Mucosa of descending colon (tissue), 3 donors: ENCODE measurements at places on chromosomes 13 and 19.

DNA sequence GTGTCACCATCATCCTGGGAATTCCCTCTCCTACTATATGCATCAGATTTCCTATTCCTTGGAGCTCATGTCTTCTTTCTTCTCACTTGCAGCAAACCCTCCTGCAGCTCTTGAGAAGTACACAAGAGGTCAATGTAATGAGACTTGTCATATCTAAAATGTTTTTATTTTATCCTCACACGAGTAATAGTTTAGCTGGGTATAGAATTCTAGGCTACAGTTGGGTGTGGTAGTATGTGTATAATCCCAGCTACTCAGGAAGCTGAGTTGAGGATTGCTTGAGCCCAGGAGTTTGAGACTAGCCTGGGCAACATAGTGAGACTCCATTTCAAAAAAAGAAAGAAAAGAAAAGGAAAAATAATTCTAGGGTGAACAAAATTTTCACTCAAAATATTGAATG, 24.4 kb downstream of the EEF1AKMT1 start:
- DNase-seq, result no peak

DNA sequence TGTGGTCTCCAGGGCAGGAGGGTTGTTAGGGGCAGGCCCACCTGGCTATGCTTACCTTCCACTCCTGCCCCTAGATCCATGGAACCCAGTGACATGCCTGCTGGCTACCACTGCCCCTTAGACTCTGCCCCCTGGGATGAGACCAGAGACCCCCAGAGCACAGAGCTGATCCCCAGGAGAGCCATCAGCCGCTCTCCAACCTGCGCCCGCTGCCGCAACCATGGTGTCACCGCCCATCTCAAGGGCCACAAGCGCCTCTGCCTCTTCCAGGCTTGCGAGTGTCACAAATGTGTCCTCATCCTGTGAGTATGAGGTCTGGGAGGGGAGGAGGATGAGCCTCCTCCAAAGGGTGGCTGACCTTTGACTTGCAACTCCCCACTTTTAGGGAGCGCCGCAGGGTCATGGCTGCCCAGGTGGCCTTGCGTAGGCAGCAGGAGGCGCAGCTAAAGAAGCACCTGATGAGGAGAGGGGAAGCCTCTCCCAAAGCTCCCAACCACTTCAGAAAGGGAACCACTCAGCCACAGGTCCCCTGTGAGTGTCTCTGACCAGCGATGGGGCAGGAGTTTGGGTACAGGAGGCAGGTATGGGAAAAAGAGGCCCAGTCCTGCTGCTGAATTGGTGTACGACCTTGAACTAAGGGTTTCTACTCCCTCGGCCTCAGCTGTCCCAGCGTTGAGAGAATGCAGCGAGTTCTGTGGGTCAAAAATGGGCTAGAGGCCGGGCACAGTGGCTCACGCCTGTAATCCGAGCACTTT, 2.7 kb downstream of the DMRTC2 start:
- no peak for DNase-seq

DNA sequence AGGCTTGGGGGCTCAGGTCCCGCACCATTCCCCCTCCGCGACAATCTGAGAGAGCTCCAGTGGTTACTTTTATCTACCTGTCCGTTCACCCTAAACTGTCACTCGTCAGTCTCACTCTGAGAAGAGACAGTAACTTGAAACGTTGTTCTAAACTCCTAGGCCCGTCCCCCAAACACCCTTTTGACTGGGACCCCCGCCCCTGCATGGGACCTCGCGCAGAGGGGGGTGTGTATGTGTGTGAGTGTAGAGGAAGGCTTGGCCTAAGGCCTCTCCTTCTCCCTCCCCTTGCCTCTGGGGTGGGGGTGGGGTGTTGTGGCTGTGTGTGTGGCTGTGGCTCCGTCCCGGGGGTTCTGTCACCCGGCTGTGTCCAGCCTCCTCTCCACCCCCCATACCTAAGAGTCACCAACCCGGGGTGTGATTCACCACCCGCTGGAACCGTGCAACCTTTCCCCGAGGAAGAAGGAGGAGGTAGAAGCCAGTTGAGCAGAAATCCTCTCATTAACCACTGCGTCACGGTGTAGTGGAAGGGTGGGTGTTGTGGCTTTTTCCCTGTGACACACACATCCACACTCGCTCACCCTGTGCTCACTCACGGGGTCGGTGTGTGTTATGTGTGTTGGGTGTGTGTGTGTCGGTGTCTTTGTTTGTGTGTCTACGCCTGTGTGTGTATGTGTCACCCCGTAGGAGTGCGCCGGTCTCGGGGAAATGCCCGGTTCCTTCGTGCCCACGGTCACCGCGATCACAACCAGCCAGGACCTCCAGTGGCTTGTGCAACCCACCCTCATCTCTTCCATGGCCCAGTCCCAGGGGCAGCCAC, 2.4 kb downstream of the FOSB start:
- DNase-seq, result peak; percentile 60

GRCh38 chr13:90427322-90428272, 919.9 kb upstream of the MIR17HG start:
- DNase-seq, result no peak

- no peak for DNase-seq
Observed at GRCh38 chr13:58080806-58081205, 449.3 kb downstream of the PCDH17 start.

- no peak for DNase-seq
Observed at GRCh38 chr13:37369616-37370015, 229.0 kb downstream of the POSTN start.

GRCh38 chr19:50854636-50855410, at the start of gene KLK3:
TSS of gene KLK3 (plus strand) at chr19:50854915. CDS start at chr19:50854956, 41 bp downstream.
- no peak for DNase-seq
